Muscle of leg (tissue), 16 donors: ENCODE measurements at places on chromosomes 2 and 18. TPM values are rescaled to one million over a fixed set of nuclear protein-coding genes. Genes with fewer than 3 reads are reported as not detected.

The CSRNP3 gene
- 15.6 TPM for total RNA-seq

The NGEF gene
- total RNA-seq: 1.5 TPM

The LHCGR gene
- 0.44 TPM for total RNA-seq

The SETBP1 gene
- total RNA-seq: 20.5 TPM

The CLIP4 gene
- total RNA-seq: 18.7 TPM

The ZNF516 gene
- total RNA-seq: 26.6 TPM

The DIS3L2 gene
- total RNA-seq: 19.3 TPM

The MAL gene
- 2.4 TPM for total RNA-seq

The NEU4 gene
- 6.7 TPM for total RNA-seq

The FEV gene
- not detected for total RNA-seq

The CENPA gene
- 4.3 TPM for total RNA-seq

The OTOF gene
- total RNA-seq: 10.6 TPM

The OTX1 gene
- total RNA-seq: not detected

The RBBP8 gene
- 11.4 TPM for total RNA-seq

The C2orf80 gene
- not detected for total RNA-seq

The TNFAIP6 gene
- 15.4 TPM for total RNA-seq

The SPP2 gene
- total RNA-seq: not detected

The MROH2A gene
- not detected for total RNA-seq

The SERPINB11 gene
- not detected for total RNA-seq

The IL36B gene
- total RNA-seq: not detected

The HOXD12 gene
- total RNA-seq: not detected

The RTP5 gene
- total RNA-seq: not detected

The PLEKHB2 gene
- 22.3 TPM for total RNA-seq

The PROKR1 gene
- 1.2 TPM for total RNA-seq

The NETO1 gene
- total RNA-seq: 0.09 TPM

The PTPRM gene
- total RNA-seq: 61.7 TPM

The RUFY4 gene
- total RNA-seq: 0.27 TPM

The LBX2 gene
- total RNA-seq: 0.66 TPM

The ZFAND2B gene
- total RNA-seq: 26.6 TPM

The ST6GAL2 gene
- total RNA-seq: 4.4 TPM

The MBP gene
- total RNA-seq: 11.1 TPM

The KCNIP3 gene
- total RNA-seq: 5.8 TPM

The ALS2 gene
- total RNA-seq: 14.2 TPM

The OR6B2 gene
- not detected for total RNA-seq

The IL36RN gene
- not detected for total RNA-seq

The RBMS1 gene
- 51.9 TPM for total RNA-seq

The ZNF804A gene
- 0.09 TPM for total RNA-seq

The ALPI gene
- total RNA-seq: not detected
